Kidney glomerular epithelial cell (primary cell): ENCODE measurements at places on chromosomes 7 and 10.

DNA sequence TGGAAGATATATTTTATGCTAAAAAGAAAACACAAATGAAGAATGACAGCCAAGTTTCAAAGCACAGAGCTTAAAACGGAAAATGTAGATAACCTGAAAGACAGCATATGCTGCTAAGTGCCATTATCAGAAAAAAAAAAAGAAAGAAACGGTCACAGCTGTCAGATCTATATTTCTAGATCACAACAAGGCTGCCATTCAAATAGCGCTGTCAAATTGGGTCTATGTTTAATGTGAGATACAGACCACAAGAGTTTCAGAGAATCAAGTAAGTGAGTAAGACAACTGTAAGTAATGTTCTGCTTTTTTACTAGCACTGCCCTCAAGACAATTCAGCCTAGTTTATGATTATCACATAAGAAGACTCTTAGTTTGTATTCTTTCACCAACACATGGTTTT lies 66.1 kb upstream of the RNF148 start:
- DNase-seq: no peak

GRCh38 chr7:53470336-53470970 lies 435.0 kb downstream of the POM121L12 start:
- no peak for DNase-seq

DNA sequence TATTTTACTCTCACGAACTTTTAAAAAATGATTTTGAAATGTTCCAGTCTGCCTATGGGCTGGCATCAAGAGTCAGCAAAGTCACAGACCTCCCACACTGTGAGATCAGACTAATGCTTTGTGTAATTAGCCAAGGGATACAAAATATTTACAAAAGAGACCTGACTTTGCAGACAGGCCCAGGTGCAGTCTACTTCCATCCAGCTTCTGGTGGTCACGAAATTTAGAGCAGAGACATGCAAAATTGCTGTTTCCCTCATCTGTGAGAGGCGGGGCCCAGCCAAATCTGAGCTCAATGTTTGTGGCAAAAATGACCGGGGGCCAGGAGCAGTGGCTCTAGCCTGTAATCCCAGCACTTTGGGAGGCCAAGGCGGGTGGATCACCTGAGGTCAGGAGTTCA lies 82.5 kb upstream of the PITRM1 start:
- no peak for DNase-seq

GRCh38 chr7:141715018-141715417 lies 6.9 kb downstream of the WEE2 start:
- no peak for DNase-seq

DNA sequence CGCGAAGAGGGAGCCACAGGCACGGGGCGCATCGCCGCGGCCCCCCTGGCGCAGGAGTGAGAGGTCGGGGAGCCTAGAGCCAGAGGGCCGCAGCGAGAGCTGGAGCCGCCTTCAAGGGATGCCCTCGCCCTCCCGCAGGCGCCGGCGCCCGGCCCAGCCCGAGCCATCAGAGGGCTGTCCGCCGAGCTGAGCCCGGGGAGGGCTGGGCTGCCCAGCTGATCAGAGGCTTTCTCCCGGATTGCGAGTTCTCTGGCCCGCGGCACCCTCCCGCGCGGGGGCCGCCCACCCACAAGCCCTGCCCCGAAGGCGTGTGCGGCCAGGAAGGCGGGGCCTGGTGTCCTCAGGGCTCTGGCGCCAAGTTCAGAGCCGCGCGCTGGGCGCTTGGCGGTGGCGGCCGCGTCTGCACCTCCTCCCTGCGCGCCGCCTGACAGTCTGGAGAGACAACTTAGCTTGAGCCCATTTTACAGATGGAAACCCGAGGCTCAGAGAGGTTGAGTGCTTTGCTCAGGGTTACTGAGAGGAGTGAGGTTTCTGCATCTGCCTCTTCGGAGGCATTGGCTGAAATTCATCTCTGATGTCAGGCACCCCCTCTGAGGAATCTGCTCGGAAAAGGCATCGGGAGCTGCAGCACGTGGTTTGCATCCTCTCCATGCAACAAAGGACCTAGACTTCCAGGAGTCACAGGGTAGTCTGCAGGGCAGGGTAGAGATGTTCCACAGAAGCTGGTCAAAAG lies 3.8 kb upstream of the ANTXRL start:
- peak; percentile 67 for DNase-seq
